ENCODE measurements at places on chromosomes 3 and 15.
A peak's percentile ranks its signal among the peaks of the same experiment; 100 is the strongest.

GRCh38 chr3:5096336-5097008 is 25.6 kb upstream of the ARL8B start:
- DNase-seq: no peak

GRCh38 chr3:122021811-122022401 is at the start of gene ILDR1:
Gene ILDR1, minus strand, starts transcription at chr3:122022247. Its CDS starts 170 bp downstream, at chr3:122022077.
- no peak for DNase-seq

DNA sequence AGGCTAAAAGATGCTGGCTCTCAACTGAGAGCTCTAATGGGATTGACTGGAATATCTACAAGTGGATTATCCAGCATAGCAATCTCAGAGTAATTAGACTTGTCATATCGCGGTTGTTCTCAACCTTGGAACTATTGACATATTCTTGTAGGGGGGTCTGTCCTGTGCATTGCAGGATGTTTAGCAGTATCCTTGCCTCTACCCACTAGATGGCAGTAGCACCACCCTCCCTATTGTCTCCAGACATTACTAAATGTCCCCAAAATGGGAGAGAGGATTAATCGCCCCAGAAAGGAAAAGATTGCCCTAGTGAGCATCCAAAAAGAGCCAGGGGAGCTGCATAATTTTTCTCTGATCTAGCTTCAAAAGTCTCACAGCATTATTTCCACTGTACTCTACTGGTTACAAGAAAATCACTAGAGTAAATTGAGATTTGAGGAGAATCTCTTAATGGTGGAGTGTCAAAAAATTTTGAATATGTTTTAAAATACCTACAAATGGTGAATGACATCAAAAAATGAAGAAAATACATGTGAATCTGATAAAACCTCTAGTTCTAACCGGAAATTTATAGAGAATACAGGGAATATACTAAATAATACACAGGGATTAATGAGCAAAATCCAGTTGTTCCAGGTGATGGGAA is 388.2 kb upstream of the AGTR1 start:
- DNase-seq: peak; percentile 6

GRCh38 chr3:23246651-23247050 is 43.5 kb downstream of the UBE2E2 start:
- no peak for DNase-seq

- DNase-seq: no peak
Measured at GRCh38 chr3:143581972-143582722, 266.1 kb downstream of the SLC9A9 start.

DNA sequence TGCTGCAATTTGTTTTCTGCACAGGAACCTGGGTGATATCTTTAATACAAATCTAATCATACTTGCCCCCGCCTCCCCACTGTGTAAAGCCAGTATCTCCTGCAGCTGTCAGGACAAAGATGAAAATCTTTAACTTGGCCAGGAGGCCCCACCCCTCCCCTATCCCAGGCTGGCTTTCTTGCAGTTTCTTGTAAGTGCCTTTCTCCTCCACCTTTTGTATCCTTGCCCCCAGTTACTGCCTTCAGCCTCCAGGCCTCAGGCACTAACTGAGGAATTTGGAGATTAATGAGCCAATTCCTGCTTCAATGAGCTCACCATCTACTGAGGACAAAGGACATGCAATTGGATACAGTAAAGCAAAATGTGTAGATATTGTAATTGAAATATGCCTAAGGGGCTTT is 6.5 kb downstream of the GCSAM start:
- no peak for DNase-seq

DNA sequence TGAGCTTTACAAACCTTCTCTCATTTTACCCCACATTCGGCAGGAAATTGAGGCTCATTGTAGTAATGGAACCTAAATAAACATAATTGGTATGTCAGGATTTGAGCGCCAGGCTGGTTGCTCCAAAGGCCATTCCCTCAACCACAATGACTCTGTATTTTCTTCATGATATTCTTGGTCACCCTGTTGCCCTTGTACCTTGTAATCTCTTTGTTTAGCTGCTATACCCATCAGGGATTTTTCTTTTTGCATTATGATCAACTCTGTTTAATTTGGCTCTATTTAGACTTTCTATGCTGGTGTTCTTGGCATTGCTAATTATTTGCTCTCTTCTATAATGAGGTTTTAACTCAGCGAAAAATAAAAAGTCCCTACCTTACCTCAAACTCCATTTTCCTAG is 29.8 kb downstream of the DUOX2 start:
- DNase-seq: no peak

DNA sequence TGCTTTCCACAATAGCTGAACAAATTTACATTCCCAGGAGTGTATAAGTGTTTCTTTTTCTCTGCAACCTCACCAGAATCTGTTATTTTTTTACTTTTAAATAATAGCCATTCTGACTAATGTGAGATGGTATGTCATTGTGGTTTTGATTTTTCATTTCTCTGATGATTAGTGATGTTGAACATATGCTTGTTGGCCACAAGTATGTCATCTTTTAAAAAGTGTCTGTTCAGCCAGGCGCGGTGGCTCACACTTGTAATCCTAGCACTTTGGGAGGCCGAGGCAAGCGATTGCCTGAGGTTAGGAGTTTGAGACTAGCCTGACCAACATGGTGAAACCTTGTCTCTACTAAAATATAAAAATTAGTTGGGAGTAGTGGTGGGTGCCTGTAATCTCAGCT is 619.3 kb downstream of the SI start:
- DNase-seq: no peak

- DNase-seq: no peak
Measured at GRCh38 chr3:134677987-134678308, 27.1 kb upstream of the KY start.

DNA sequence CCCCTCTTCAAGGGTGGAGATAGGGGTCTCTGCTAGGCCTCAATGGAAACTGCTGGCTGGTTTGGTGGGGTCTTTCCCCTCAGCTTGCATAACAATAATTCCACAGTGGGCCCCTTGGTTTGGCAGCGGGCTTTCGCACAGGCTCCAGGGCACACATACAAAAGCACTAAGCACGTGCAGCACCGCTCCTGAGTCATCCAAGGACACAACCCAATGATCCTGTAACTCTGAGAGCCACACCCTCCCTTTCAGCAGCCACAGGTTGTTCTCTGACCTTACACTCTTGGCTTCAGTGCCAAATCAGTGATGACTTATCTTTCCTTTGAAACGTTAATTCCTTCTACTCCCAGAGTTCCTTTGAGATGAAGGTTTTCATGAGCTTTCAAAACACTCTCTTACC is 41.7 kb downstream of the DAPK2 start:
- DNase-seq: no peak

GRCh38 chr15:70096215-70097062 is 1.3 kb downstream of the TLE3 start:
- no peak for DNase-seq

GRCh38 chr3:70120357-70120966 is 120.9 kb downstream of the SAMMSON start:
- DNase-seq: peak; percentile 3

DNA sequence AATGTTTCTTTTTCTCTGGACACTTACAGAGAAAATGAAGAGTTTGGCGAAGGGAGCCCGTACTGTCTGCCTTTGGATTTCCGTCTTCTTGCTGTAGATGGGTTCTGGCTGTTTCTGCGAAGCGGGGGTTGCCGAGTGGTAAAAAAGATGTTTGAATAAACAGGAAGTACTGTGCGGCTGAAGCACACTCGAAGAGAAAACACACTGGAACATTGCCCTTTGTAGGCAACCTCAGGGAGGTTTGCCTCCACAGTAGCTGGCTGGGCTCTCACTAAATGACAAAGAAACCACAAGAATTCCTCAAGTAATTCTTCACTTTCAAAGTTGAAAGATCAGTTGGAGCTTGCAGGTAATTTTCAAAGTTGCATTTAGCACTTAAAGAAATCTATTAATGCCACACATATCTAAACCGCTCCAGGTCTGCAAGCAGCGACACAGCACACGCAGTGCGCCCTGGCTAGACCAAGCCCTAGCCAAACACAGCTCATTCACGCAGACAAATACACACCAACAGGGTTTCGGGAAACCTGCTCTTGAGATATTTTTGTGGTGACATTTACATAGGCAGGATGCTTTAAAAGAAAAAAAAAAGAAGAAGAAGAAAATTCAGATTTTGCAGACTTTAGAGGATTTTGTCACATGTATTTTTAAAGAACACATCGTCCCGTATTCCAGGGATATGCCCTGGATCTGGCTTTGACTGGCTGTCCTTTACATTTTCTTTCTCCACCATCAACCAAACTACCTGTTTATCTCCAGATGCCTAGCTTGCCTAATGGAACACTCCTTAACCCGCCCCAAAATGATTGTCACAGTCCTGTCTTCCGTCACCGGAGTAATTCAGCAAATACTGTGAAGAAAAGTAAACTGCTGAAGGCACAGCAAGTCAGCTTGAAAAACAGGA is 452.8 kb downstream of the FOXP1 start:
- DNase-seq: no peak

GRCh38 chr3:78201091-78201490 is 1161.2 kb downstream of the ROBO2 start:
- no peak for DNase-seq

GRCh38 chr15:92000709-92001108 is 147.2 kb downstream of the SLCO3A1 start:
- DNase-seq: no peak

- no peak for DNase-seq
Measured at GRCh38 chr15:86942285-86942684, 862.6 kb downstream of the AGBL1 start.

All from NCI-H1694 (cell line).